ENCODE measurements at places on chromosomes 1 and 21.

GRCh38 chr21:33674226-33674625, 31.9 kb downstream of the ITSN1 start:
- DNase-seq, result no peak

DNA sequence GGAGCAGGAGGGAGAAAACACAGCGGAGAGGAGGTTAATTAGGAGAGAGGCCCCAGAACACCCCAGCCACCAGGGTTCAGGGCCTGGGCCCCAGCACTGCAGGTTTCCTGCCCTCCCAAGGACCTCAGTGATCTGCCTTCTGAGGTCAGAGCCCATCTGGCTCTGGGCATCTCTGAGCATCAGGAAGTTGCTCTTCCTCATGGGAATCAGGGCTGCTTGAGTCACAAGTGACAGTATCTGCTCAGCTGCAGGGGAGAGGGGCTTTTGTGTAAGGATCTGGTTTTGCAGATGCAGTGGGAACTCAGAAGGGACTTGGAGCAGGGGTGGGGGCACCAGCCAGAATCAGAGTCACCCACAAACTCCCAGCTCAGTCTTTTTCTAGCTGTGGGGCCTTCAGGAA, 472.1 kb downstream of the PTPRU start:
- DNase-seq, result no peak

GRCh38 chr1:2230781-2231531, 2.8 kb downstream of the SKI start:
- no peak for DNase-seq

- no peak for DNase-seq
Observed at GRCh38 chr1:35453031-35453430, 104.2 kb downstream of the KIAA0319L start.

GRCh38 chr1:53296117-53296749, 31.6 kb downstream of the LRP8 start:
- no peak for DNase-seq

DNA sequence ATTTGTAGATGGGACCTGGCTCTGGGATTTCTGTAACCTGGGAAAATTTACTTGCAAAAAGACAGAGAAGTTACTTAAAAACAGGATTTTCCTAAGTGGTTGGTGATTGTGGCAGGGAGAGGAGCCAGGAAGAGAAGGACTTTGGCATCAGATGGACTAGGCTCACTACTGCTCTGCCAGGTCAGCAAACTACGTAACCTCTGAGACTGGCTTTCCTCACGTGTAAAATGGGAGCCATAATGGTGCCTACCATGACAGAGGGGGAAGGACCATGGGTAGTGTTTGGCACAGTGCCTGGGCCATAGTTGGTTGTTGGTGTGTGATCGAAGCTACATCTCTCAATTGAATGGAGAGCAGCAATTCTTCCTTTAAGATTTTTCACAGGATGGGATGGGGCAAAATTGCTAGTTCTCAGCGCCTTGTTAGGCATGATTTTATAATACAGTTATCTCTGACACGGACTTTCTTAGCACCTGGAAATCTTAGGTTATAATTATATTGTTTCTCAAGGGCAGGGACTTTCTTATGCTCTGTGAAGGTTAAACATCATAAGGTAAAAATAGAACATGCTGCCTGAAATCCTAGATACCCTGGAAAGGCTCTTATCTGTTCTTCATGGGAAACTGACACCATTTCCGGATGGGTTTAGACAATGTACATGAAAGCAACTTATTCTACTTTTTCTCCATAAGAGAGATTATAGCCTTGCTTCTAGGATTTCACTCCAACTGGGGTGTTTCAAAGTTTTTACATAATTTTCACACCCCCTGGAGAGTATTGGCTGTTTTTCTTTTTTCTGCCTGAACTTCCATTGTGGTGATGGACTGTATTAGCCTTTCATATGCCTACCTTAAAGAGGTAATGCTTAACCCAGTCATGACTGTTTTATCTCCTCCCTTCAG, 10.9 kb downstream of the ROR1 start:
- DNase-seq, result no peak

- DNase-seq, result no peak
Observed at GRCh38 chr1:201750934-201751333, 78.0 kb upstream of the IPO9 start.

DNA sequence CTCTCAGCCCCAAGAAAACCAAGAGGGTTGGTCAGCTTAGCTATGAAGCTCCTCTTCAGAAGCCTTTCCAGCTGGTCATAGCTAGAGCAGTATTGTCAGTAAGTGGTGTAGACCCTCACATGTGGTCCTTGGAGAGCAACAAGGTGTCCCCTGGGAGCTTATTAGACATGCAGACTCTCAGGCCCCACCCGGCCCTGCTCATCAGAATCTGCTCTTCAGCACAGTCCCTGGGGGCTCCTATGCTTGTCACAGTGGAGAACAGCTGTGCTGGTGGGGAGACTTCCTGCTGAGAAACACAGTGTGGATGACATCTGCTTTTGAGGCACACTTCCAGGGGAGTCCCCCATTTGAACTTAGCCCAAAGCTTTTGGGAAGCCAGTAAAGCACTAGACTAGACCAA, 21.9 kb upstream of the NEK2 start:
- no peak for DNase-seq

DNA sequence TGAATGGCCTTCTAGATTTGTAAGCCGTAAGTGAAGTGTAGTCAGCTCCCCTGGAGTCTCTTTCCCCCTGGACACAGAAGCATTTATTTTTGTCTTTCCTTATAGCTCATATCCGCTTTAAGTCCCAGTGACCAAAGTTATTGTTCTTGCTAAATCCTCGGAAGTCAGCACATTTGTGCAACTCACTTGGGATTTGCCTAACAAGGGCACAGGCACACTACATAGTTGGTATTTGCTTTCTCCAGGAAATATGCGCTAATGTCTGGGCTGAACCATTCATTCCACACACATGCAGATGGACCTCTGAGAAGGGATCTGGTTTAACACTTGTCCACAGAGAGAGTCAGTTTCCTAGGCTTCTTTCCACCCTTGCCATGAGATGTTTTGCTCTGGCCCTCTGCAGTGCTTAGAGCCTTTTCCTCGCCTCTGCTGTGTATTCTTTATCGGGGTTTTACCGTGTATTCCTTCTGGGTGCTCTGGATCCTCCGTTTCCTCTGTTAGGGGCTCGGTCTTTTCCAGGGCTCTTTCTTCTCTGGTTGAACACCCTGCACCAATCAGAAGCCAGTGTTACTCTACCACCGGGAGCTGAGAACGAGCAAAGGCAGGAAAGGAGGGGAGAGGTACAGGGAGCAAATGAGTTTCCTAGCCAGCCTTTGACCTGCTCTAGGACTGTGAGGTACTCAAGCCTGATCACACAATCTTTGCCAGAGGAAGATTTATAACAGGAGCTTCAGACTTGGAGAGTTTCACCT, 72.4 kb downstream of the ABCA4 start:
- DNase-seq, result no peak

GRCh38 chr1:248814351-248814750, 11.4 kb downstream of the SH3BP5L start:
- DNase-seq, result no peak

DNA sequence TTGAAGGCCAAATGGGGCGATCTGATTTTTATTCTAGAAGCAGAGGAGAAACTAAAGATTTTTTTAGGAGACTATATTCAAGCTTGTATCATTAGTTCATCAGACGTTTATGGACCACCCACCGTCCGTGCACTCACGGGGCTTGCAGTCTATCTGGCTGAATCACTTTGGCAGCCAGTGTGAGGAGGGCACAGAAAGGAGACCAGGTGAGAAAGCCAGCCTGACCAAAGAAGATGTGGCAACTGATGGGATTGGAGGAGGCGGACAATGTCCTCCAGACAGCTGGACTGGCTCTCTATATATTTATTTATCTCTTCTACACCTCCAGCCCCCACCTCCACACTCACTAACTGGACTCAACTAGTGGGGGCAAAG, 822 bp upstream of the ELOVL1 start:
- no peak for DNase-seq

DNA sequence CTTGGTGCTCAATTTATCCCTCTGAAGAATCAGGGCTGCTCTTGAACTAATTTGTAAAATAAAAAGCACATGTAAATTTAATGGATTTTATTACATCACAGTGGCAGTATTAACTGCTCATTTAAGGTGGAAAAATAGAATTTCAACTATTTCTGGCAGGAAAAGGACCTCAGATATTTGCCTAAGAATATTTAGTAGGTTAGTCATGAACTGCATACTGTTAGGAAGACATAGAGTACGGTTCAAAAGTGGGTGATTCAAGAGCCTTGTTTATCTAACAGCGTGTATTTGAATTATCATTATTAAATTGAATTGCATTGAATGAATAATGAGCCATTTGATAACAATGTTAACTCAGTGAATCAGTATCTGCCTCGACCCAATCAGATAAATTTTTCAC, 248.8 kb upstream of the PBX1 start:
- DNase-seq, result no peak

DNA sequence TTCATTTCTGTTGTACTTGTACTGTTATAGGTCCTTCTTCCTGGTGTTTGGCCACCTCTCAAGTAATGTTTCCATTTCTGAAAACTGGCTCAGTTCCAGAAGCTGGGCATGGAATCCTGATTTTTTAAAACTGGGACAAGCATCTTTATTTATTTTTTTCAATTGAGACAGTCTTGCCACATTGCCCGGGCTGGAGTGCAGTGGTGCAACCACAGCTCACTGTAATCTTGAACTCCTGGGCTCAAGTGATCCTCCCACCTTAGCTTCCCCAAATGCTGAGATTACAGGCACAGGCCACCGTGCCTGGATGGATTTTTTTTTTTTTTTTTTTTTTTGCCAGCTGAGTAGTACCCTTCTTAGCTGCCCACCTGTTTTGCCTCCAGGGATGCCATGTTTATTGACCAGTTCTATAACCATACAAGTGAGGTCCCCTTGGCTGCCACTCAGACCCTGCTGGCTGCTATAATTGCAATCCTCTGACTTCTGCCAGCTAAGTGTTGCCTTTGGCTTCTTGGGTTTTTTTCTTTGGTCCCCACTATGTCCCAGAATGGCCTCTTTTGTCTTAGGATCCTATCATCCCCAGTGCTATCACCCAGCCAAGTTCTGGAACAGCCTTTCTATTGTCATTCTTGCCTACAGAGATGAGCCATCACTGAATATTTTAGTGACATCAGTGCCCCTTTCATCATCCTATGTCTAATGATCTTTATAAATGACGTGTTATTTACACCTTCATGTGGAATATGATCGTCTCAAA, 3.9 kb upstream of the DIP2A start:
- DNase-seq, result no peak

- DNase-seq, result no peak
Observed at GRCh38 chr1:10052347-10052746, 19.6 kb downstream of the UBE4B start.

- no peak for DNase-seq
Observed at GRCh38 chr1:109255097-109255651, 5.8 kb downstream of the CELSR2 start.

GRCh38 chr21:29697555-29698193, 242.1 kb downstream of the GRIK1 start:
- no peak for DNase-seq

- no peak for DNase-seq
Observed at GRCh38 chr1:213982672-213983492, 4.9 kb upstream of the PROX1 start.

DNA sequence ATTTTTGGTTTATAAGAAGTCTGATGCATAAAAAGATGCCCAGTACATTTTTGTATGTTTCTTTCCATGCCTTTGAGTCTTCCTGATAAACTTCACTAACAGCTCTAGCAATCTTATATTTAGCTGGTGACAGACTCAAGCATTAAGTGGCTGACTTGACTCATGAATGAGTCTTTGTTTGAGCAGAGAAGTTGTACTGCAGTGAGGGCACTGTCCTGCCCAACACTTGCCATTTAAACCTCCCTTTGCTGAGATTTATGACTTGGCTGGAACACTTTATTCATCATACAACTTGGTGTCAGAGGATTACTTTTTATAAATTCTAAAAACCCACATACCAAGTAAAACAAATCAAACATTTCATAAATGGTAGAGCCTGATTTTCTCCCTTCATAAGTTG, 14.6 kb upstream of the CAMSAP2 start:
- no peak for DNase-seq

DNA sequence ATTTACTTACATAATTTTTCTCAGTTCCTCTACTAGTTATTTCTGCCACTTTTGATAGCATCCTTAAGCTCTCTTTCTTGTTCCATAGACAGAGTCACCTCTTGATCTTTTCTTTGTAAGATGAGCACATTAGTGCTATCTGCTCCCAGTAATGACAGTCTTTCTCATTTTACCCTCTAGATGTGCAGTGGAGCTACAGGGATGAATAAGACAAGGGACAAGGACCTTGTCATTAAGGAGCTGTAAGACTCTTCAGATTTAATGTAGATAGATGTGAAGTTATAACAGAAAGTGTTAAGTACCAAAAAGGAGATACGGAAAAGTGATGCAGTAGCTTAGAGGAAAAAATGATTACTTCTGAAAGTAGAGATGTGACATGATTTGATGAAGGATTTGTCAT, 20.4 kb downstream of the SCP2 start:
- DNase-seq, result no peak

- DNase-seq, result no peak
Observed at GRCh38 chr1:67686267-67687197, 1.5 kb downstream of the GADD45A start.

GRCh38 chr1:65174585-65174984, 26.6 kb downstream of the AK4 start:
- DNase-seq, result no peak

DNA sequence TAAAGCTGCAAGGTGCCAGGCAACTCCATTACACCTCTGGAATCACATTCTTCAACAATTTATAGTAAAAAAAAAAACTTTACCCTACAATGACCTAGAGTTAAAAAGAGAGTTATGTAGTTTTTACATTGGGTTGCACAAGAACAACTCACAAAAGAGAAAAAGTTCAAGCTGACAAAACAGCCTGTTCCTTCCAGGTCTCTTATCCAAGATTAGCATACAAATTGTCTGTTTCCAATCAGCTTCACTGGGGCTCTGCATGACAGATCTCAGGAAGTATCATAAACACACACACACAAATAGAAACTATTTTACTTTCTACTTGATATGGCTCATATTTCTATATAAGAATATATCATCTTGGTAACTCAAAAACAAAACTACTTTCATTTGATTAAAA, 154.6 kb downstream of the PCNX2 start:
- no peak for DNase-seq

GRCh38 chr1:6888268-6888667, 103.0 kb downstream of the CAMTA1 start:
- DNase-seq, result no peak

DNA sequence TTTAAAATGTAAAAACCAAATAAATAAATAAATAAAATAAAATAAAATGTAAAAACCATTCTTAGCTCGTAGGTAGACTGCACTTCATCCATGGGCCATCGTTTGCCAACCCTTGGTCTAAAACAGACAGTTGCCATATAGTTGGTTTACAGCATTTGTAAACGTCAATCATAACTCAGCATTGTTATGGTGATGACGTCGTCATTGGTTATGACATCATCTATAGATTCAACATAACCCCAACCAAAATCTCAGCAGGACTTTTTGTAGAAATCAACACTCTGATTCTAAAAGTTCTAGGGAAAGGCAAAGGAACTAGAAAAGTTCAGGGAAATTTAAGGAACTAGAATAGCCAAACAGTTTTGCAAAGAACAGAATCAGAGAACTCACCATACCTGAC, 15.8 kb upstream of the SUMO3 start:
- DNase-seq, result no peak
